ENCODE measurements at places on chromosomes 1 and 21. TPM values are rescaled to one million over a fixed set of nuclear protein-coding genes. Genes with fewer than 3 reads are reported as not detected.

Gene INSRR
- total RNA-seq = 0.30 TPM

Gene ARHGEF10L
- not detected for total RNA-seq

Gene C1QB
- not detected for total RNA-seq

Gene FCRL2
- total RNA-seq = not detected

Gene TNNT2
- not detected for total RNA-seq

Gene CATSPERE
- total RNA-seq = 0.38 TPM

Gene OR2L5
- total RNA-seq = not detected

Gene CEP170
- total RNA-seq = 54.7 TPM

Gene IGSF21
- not detected for total RNA-seq

Gene PRR9
- not detected for total RNA-seq

Gene TRIM45
- 0.30 TPM for total RNA-seq

Gene IL22RA1
- total RNA-seq = not detected

Gene CASQ1
- not detected for total RNA-seq

Gene DNM3
- 1.5 TPM for total RNA-seq

DNA sequence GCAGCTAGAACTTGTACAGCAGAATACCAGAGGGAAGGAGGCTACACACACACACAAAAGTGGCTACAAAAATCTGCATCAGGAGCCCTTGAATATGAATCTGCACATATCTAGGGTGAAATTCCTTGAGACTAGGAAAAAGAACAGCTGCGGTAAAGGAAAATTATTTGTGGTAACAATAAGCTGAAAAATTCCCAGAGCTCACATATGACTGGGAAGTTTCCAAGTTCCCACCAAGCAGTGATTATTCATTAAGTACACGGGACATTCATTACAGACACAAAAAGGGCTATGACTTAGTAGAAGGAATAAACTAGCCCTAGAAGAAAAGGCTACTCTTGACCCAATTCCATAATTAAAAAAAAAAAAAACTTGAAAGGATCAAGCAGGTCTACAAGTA, 149.5 kb upstream of the BACE2 start:
- no peak for DNase-seq

DNA sequence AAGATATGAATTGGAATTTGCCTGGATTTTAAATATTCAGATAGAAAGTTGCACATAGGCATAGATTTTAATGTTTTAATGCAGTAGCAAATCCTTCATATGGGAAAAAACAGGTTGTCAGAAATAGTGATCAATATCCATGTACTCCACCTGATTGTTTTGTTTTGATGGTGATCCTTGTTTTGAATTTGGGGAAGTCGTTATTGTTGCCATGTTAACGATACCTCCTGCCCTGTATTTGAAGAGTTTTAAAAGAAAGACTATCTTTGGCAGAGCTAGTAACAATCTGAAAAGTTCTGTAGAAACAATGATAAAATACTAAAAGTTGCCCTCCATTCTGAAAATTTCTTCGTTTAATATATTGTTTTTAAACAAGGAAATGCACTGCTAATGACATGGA, 1.1 kb downstream of the CEP350 start:
- no peak for DNase-seq

- DNase-seq = no peak
Observed at GRCh38 chr1:20370698-20371097, 80.0 kb downstream of the VWA5B1 start.

DNA sequence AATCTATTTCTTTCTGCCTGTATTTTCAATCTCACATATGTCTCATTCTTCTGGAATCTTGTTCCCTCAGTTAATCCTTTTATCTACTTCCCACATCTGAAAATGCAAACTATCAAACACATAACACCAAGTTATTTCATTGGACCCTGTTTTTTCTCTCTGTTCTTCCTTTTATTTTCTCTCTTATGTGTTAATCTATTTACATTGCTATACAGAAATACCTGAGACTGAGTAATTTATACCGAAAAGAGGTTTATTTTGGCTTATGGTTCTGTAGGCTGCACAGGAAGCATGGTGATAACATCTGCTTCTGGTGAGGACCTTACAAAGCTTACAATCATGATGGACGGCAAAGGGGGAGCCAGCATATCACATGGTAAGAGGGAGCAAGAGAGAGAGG, 247.6 kb downstream of the TGFB2 start:
- no peak for DNase-seq

- DNase-seq = peak; percentile 90
Observed at GRCh38 chr1:228500901-228501871, 14.0 kb downstream of the RNF187 start.

DNA sequence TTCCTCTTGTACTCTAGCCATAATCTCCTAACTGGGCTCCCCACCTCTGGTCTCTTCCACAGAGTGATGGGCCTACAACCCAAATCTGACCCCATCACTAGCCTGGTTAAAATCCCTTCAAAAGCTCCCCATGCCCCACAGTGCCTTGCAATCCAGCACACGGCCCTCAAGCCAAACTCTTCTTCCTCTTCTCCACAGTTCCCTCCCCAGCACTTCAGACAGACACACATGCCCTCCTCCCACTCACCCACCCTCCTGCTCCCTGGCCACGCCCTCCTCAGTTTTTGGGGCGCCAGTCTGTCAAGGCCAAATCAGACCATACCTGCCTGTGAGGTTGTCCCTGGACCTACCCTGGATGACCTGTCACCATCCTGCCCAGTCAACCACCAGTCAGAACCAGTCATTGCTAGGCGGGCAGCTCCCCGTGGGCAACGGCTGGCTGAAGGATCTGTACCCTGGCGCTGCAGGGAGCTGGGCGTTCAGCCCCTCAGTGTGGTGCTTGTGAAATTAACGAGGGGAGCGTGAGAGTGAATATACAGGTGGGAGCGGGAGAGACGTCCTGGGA, 753 bp downstream of the C1orf210 start:
- no peak for DNase-seq

DNA sequence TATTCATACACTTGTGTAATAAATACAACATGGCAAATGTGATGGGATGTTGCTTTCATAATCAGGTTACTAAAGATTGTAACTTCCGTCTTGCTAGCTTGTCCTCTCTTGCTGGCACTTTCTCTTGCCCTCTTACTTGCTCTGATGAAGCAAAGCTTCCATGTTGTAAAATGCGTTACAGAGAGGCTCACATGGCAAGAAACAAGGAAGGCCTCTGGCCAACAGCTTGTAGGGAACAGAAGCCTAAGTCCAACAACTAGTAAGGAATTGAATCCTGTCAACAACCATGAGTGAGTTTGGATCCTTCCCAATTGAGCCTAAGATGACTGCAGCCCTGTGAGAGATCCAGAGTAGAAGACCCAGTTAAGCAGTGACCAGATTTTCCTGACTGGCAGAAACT, 15.4 kb downstream of the TMED5 start:
- no peak for DNase-seq

DNA sequence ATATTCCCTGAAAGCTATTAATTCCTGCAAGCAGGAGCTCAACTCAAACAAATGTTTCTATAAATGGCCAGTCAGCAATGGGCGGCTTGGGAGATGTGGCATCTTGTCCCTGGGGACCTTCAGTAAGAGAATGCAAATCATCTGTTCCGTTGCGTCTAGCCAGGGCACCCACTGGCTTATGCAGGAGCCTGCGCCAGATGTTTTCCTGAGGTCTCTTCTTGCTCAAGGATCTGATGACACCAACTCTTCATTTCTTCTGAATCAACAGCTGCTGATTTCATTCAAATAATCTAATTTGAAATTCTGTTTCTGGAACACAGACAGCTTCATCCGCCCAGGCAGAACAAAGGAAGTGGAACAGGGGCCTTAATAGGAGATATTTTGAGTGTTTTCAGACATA, 70.0 kb upstream of the AJAP1 start:
- DNase-seq = no peak

- DNase-seq = no peak
Observed at GRCh38 chr1:212915245-212916091, 34.9 kb upstream of the VASH2 start.

DNA sequence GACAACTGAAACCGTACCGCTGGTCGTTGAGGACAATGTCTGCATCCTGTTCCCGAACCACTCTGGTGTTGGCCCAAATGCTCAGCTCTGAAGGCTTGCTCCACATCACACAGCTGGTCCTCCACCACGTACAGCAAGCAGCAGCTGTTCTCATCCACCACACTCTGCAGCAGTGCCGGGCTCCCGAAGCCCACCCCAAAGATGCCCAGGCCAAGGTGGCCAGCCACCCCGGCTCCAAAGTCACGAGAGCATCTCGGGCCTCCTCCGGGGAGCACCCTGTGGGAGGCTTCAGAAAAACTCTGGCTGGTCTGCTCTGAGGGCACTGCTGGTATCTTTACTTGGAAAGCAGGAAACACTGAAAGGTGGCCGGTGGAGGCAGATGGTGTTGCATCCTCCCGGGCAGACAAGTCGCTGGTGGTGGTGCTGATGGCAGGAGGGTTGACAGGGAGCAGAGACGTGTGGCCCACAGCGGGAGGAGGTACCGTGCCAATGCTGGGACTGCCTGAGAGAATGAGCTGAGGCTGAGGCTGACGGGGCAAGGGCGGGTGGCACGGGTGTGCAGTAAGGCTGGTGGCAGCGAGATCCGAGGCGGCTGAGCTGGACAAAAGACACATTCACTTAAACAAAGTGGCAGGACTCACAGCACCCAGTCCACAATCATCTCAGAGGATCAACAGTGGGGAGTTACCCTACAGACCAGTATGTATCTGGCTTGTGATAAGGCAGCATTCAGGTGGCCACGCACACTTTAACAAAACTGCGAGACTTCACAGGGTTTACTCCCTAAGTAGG, 6.5 kb upstream of the CCDC27 start:
- DNase-seq = no peak

DNA sequence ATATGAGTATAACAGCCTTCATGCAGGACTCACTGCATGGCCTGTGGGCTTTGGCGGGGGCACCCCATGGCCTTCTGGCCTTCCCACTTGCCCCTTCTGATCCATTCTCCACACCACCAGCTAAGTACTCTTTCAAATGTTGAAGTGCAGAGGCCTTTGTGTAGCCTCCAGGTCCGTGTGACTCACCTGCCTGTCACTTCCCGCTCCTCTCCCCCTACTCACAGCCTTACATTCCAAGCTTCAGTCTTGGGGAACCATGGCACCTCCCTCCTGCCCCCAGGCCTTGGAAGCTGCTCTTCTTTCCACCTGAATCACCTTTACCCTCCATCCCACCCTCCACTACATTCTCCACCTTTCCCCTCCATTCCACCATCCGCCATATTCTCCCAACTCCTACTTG, 69.6 kb downstream of the PGM1 start:
- DNase-seq = no peak

- peak; percentile 42 for DNase-seq
Observed at GRCh38 chr1:228445843-228446650, 29.4 kb upstream of the TRIM17 start.

GRCh38 chr21:17848228-17848627, 29.1 kb upstream of the C21orf91 start:
- DNase-seq = peak; percentile 26

DNA sequence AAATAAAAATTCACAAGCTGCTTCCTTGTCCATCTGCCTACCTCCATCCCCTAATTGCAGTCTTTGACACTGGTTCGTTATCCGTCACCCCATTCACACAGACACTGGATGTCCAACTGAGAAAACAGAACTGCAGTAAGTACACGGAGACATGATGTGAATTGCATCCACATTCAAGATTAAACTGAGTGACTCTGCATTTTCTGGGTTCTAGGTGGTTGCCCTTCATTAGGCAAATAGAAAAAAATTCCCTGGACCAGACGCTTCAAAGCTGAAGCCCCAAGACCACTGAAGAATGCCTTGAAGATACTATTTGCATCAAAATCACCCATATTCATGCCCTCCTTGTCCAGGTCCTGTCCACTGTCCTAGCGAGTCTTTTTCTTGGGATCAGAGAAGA, 7.9 kb upstream of the ALG6 start:
- DNase-seq = no peak

DNA sequence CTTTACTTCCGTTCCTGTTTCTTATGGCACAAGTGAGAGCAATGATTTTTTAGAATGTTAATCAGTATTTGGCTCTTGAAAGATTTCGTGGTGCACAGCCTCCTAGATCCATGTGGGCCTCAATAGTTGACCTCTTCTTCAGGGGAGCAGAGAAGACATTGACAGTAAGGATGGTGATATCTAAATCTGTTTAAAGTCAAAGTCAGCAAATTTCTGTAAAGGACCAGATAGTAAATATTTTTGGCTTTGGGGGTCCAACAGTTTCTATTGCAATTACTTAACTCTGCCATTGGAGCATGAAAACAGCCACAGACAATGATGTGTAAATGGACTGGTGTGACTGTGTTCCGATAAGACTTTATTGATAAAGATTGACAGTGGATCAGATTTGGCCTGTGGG, 27.4 kb downstream of the TNN start:
- DNase-seq = no peak

DNA sequence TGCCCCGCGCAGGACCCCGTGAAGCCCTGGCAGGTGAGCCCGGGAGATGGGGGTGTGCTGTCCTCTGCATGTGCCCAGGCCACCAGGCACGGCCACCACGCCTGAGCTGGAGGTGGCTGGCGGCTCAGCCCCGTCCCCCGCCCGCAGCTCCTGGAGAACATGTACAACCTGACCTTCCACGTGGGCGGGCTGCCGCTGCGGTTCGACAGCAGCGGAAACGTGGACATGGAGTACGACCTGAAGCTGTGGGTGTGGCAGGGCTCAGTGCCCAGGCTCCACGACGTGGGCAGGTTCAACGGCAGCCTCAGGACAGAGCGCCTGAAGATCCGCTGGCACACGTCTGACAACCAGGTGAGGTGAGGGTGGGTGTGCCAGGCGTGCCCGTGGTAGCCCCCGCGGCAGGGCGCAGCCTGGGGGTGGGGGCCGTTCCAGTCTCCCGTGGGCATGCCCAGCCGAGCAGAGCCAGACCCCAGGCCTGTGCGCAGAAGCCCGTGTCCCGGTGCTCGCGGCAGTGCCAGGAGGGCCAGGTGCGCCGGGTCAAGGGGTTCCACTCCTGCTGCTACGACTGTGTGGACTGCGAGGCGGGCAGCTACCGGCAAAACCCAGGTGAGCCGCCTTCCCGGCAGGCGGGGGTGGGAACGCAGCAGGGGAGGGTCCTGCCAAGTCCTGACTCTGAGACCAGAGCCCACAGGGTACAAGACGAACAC, 1.8 kb downstream of the TAS1R3 start:
- DNase-seq = no peak

- no peak for DNase-seq
Observed at GRCh38 chr21:31708541-31708940, 23.4 kb downstream of the SCAF4 start.

DNA sequence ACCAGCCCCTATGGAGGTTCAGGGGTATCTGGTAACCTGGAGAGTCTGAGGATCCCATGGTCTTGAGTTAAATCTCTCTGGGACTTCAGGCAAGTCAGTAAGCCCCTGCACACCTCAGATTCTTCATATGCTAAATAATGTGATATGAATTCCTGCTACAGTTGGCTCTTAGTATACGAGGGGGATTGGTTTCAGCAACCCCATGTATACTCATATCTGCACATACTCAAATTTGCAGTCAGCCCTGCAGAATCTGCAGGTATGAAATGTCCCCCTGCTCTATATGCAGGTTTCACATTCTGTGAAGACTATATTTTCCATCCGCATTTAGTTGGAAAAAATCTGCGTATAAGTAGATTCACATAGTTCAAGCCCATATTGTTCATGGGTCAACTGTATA, 136.6 kb downstream of the TOMM20 start:
- no peak for DNase-seq

GRCh38 chr1:205590777-205591513, 40.9 kb downstream of the ELK4 start:
- no peak for DNase-seq

- peak; percentile 60 for DNase-seq
Observed at GRCh38 chr21:46661211-46661625, 25.7 kb downstream of the PRMT2 start.

All from activated T-cell treated with anti-CD3 and anti-CD28 coated beads, Interleukin-2, amount 50 U/mL, for 72 hours (primary cell).